Germinal center (tissue), 1 donor: ENCODE measurements at places on chromosomes 16 and 17.
A peak's percentile ranks its signal among the peaks of the same experiment; 100 is the strongest.

DNA sequence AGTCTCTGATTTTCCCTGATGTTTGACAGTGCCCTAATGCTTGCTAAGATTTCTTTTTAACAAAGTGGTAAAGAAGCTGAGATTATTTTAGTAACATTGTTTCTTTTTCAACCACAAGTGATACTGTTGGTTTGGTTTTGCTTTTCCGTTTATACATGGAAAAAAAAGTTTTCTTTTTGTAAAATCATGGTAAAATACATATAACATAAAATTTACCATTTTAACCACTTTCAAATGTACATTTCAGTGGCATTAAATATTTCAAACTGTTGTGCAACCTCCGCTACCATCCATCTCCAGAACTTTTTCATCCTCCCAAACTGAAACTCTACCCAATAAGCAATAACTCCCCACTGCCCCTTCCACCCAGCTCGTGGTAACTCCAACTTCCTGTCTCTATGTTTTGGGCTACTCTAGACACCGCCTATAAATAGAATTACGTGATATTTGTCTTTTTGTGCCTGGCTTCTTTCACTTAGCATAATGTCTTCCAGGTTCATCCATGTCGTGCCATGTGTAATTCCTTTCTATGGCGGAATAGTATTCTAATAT is 4.6 kb downstream of the CIITA start:
- DNase-seq: no peak

DNA sequence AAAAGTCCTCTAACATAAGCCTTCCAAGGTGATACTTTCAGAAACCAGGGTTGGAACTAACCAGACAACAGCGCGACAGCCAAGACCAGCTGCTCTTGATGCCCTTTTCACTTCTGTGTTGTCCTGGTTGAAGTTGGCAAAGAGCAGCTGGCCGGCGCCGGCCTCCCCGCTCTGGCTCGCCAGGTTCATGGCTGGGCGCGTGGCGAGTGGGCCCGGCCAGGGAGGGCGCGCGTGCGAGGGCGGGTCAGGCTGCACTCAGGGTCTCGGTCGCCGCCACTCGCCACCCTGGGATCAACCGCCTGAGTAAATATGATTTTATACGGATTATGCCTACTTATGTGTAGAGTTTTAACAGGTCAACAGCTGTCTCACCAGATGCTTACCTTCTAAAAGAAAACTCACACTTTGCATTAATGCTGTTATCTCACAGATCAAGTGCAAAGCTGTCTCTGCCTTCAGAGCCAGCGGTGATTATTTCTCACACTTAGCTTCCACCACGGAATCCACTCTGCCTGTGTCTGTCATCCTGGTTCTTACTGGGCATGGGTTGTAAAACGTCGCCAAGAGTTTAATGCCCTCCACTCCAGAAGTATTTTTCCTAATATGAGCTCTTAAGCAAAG is 13.5 kb downstream of the KCTD2 start:
- no peak for DNase-seq

- no peak for DNase-seq
Measured at GRCh38 chr16:81041696-81042095, 6.1 kb downstream of the ATMIN start.

GRCh38 chr16:85474621-85475217 is 138.4 kb upstream of the GSE1 start:
- DNase-seq: no peak

GRCh38 chr16:90018652-90019542 is at the start of gene DBNDD1:
Gene DBNDD1, minus strand, starts transcription at chr16:90019456. Its CDS starts 115 bp downstream, at chr16:90019341.
- DNase-seq: no peak

GRCh38 chr17:80796430-80796861 is 195.2 kb upstream of the CHMP6 start:
- no peak for DNase-seq

GRCh38 chr17:81071761-81072741 is 37.1 kb downstream of the BAIAP2 start:
- no peak for DNase-seq

DNA sequence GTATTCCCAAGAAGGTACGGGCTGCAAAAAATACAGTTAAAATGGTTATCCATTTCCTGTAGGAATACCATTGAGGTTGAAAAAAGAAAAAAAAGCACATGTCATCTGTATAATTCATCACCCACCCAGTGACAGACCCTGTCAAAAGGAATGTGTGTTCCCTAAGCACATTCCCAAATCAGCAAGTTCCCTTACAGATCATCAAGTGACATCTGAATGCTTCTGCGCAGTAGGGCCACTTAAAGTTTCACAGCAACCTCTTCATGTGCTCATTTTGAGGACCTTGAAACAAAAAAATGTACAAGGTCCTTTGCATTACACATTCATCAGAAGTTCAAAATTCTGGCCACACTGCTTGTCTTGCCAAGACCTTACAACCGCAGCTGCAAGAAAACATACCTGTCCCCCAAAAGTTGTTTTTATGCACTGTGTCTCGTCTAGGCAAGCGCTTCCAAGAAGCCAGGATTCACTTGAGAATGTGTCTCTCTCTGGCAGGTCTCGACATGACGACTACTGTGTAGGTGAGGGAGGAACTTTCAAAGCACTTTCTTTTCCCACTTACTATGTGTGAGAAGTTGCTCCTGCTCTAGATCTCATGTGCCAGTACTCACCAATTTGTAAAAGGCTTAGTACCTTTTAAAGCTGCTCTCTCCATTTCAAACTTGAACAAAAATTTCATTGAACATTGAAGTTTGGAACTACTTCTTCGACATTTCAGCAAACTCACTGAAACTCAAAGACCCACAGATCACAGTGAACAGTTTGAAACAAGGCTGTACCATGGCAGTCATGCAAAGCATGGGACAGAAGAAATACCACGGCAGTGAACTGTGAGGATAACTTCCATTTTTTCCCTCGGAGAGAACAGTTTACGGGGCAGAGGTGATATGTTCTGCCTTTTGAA is 4.3 kb upstream of the POLG2 start:
- no peak for DNase-seq

DNA sequence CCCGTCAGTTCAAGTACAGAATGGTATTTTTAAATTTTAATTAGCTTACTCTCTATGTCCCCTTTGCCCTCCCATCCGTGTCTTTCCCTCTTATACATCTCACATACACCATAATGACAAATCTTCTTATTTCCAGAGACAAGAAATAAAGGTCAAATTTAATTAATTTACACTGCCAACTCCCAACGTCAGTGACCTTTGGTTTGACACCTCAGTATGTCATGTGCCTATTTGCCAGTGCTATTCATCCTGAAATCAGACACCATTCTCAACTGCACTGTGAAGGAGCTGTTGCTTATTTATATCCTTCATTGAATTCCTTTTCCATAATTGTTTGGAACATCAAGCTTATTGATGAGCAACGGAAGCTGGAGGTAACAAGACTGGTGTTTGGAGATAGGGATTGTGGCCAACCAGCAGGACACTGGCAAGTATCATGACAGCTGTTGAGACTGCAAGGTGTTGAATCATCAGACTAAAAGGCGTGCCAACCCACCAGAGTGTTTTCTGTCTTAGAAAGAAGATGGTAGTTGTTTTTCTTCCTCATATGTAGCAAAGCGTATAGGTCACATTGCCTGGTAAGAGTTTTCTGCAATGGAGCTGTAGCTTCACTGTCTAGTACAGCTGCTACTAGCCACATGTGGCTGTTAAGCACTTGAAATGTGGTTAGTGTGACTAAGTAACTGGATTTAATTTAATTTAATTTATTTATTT is 12.5 kb downstream of the CALCOCO2 start:
- no peak for DNase-seq

- DNase-seq: no peak
Measured at GRCh38 chr16:53041320-53042051, 11.2 kb downstream of the CHD9NB start.

DNA sequence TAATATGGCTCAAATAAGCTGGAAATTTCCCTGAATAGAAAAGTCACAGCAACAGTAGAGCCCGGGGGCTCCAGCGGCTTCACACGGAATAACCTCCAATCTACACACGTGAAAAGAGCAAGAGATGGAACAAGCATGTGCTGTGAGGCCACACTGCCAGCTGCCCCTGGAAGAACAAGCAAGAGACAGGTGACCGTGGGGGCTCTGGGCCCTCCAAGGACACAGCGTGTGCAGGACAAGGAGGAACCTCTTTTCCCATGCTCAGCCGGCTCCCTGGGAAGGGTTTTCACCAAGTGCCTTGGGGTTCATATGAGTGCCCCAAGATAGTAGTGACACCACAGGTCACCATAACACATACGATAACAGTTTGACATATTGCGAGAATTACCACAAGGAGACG is 110.2 kb upstream of the ZNF750 start:
- no peak for DNase-seq

- no peak for DNase-seq
Measured at GRCh38 chr17:28645576-28645939, 600 bp upstream of the BLTP2 start.

DNA sequence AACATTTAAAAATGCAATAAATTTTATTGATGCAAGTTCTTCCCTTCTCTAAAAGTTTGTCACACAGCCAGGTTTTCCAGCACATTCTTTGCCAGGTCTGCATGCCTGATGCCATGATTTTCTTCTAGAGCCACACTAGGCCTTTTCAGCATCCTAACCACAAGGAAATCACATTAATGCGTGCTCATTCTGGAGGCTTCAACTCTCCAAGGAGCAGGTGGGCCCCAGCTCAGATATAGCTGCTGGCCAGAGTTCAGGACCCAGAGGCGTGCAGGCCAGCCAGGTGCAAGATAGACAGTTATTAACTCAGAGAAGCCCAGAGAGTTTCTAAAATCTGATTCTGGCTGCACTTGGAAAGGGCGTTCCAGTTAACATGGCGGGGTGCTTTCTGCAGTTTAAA is 124.5 kb upstream of the MAF start:
- no peak for DNase-seq

GRCh38 chr16:3606441-3606840 is 5.0 kb downstream of the SLX4 start:
- no peak for DNase-seq

DNA sequence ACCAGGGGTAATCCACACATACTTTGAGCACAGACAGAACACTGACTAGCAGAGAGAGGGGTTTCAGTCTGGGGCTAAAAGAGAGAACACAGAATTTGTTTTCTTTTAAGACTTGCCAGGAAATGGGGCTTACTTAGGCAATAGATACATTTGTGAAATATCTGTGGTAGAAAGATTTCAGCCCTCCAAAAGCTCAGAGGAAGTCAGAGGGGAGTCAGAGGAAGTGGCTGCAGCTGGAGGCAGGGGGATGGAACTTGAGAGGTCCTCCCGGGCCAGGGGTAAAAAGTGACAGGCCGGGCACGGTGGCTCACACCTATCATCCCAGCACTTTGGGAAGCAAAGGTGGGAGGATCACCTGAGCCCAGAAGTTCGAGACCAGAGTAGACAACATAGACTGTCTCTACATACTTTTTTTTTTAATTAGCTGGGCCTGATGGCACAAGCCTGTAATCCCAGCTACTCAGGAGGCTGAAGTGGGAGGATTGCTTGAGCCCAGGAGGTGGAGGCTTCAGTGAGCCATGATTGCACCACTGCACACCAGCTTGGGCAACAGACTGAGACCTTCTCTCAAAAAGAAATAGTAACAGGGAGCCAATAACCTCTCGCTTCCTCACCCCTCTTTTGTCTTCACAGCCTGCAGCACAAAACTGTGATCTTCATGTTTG is 49.9 kb downstream of the NLRC5 start:
- DNase-seq: peak; percentile 31

DNA sequence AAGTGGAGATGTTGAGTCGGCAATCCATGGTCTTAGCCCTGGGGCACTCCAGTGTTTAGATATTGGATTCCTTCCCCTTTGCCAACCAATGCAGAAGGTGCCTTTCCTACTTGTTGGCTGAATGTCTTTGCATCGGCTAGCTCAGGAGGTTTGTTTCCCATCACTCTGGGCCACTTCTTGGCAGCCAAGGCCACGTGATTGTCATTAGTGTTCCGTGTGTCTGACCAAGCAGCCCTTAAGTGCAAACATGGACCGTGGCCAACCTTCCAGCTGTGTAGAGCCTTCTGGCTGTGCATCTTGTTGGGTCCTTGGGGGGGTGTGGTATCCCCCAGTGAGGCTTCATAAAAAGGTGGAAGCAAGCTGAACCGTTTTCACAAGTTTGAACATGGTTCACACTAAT is 66.0 kb downstream of the GNAO1 start:
- no peak for DNase-seq

DNA sequence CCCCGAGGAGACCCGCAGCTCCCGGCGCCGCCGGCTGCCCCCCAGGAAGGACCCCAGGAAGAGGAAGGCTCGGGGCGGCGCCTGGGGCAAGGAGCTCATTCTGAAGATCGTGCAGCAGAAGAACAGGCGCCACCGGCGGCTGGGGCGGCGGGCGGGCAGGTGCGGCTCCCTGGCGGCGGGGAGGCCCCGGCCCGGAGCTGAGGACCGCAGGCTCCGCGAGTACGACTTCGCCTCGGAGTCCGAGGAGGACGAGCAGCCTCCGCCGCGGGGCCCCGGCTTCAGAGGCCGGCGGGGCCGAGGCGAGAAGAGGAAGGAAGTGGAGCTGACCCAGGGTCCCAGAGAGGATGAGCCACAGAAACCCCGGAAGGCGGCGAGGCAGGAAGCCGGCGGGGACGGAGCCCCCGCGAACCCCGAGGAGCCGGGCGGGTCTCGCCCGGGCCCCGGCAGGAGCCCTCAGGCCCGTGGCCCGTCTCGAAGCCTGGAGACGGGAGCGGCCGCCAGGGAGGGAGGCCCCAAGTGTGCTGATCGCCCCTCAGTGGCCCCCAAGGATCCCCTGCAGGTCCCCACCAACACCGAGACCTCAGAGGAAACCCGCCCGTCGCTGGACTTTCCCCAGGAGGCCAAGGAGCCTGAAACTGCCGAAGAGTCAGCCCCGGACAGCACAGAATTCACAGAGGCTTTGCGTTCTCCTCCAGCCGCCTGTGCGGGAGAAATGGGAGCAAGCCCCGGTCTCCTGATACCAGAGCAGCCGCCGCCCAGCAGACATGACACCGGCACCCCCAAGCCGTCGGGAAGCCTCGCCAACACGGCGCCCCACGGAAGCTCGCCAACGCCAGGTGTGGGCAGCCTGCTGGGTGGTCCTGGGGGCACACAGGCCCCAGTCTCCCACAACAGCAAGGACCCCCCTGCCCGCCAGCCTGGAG is 22.3 kb upstream of the ZFPM1 start:
- peak; percentile 66 for DNase-seq

GRCh38 chr16:88789594-88789993 is 4.6 kb upstream of the PIEZO1 start:
- DNase-seq: no peak
